T-helper 1 cell (primary cell): ENCODE measurements at places on chromosomes 12 and 14.
A peak's percentile ranks its signal among the peaks of the same experiment; 100 is the strongest.

DNA sequence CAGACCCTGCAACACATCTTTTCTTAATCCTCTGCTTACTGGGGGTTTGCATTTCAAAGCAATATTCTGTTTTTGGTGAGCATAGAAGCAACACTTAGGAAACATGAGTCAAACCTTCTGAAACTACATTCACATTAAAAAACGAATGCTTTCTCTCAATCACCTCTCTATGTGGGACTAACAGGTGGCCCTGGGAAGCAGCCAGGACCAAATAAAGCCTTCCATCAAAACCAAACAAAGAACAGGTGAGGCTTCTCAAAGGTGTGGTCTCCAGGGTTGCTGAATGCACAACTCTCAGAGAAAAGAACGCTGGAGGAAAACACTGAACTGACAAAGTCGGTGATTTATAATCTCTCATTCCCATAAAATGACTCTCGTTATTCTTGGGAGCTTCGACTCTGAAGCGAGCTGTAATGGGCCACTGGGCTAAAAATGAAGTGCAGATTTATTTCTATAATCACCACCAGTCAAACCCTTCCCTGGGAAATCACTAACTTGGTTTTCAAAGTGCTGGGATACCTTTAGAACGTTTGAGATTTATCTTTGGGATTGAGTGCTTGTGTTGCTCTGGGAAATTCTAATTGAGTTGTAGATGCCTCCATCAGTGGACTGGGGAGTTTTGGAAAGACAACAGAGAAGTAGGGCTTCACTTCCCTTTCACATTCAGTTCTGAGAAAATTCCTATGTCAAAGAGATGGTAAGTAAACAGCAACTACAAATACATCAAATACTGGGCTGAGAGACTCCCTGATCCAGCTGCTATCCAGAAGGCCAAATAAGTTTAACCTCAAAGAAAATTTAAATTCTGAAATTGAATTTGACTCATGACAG is 262.0 kb upstream of the TMPO start:
- no peak for DNase-seq

GRCh38 chr12:334125-334524 is 55.0 kb downstream of the KDM5A start:
- DNase-seq, result no peak

DNA sequence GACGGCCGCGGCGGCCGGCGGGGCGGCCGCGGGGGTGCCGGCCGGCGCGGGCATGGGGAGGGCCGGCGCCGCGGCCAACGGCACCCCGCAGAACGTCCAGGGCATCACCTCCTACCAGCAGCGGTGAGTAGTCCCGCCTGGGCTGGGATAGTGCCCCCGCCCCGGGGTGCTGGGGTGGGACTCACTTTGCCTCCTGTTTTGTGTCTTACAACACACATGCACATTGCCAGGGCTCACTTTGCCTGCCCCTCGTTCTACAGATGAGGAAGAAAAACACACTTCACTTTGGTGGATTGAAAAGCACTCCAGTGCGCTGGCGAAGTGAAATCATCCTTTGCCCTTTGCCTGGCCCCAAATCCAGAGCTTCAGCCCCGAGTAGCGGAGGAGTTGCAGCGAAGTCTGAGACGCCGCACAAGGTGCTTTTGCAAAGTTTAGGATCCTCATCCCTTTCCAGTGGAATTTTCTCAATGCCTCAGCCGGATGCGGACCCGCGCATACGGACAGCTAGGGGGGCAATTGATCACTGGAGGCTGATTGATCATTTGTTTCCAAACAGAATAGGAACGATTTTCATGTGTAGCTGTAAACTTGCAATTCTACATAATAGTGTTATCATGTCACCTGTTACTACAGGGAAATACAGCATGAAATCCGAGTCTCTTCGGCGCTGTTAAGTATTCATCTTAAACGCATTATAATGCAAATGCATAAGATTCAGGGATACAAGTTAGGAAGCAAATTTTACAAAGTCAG is 3.6 kb upstream of the NPAS3 start:
- no peak for DNase-seq

- DNase-seq, result no peak
Measured at GRCh38 chr12:131067981-131068851, 114.5 kb downstream of the ADGRD1 start.

GRCh38 chr14:64755781-64756221 is 51.6 kb downstream of the PLEKHG3 start:
- DNase-seq, result peak; percentile 62

DNA sequence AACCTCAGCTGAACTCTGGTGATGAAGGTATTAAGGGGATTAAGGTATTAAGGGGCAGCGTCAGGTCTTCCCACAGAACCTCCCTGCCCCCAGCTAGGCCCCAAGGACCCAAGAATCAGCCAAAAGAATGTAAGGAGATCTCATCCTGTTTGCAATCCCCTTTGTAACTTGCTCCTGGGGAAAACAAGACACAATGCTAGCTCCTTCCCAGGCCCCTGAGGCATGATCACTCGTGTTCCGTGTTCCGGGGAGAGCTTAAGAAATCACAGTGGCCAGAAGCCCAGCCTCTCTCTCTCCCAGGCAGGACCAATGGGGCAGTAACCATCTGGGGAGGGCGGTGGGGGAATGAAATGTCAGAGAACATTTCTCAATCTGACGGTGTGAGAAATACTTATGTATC is 33.2 kb downstream of the PIGH start:
- DNase-seq, result no peak

DNA sequence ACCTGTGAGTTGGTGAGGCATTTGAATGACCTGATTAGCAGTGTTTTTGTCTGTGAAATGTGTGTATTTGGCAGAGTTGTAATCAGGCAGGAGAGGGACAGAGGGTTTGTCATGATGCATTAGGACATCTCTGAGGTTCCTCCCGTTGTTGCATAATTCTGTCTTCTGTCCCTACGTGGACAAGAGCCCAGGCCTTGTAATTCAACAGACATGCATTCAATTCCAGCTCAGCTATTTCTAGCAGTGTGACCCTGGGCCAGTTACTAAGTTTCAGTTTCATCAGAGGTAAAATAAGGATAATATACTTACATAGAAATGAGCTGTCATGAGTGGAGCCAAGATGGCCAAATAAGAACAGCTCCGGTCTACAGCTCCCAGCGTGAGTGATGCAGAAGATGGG is 208.6 kb downstream of the SLC38A4 start:
- no peak for DNase-seq

DNA sequence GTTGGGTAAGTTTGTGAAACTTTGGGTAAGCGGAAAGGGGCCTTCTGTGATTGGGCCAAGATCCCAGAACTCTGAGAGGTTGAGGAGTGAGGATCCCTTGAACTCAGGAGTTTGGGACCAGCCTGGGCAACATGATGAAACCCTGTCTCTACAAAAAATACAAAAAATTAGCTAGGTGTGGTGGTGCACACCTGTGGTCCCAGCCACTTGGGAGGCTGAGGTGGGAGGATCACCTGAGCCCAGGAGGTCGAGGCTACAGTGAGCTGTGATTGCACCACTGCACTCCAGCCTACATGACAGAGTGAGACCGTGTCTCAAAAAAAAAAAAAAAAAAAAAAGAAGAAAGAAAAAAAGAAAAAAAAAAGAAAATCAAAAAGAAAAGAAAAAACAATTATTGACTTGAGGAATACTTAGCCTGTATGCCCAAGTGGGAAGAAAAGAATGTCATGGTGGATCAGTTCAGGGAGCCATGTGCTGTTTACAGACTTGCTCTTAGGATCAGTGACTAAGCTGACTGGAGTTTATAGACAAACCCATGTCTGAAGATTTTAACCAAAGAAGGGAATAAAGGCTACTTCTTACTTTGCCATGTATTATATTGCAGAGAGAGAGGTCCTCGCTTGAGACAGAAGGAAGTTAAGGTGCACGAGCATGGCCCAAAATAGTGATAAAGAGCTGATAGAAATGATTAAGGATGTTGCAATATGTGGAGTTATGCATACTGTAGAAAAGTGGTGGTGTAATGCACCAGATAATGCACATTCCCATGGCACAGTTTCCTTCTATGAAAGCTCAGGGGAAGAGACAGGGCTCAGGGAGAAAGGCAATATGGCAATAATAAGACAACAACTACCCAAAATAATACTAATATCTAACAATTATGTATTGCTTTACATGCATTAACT is 881 bp downstream of the HSD17B6 start:
- no peak for DNase-seq

DNA sequence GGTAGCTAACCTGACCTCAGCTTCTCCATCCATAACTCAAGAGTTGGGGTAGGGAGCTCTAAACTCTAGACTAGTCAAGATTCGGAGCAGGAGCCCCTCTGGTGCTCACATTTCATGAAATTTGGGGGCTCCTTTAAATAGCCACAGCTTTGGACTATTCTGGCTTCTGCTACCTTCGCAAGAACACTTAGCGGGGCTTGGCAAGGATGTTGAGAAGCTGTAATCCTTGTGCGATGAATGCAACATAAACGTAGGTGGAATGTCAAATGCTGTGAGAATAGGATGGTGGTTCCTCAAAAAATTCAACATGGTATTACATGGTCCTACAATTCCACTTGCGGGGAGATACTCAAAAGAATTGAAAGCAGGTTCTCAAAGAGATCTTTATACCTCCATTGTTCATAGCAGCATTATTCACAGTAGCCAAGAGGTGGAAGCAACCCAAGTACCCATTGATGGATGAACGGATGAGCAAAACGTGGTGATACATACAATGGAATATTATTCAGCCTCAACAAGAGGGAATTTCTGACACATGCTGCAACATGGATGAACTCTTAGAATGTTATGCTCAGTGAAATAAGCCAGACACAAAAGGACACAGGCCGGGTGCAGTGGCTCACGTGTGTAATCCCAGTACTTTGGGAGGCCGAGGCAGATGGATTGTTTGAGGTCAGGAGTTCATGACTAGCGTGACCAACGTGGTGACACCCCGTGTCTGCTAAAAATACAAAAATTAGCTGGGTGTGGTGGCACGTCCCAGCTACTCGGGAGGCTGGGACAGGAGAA is 73.8 kb downstream of the ACTN1 start:
- no peak for DNase-seq

GRCh38 chr12:28568704-28569103 is 378.4 kb downstream of the CCDC91 start:
- DNase-seq, result no peak

DNA sequence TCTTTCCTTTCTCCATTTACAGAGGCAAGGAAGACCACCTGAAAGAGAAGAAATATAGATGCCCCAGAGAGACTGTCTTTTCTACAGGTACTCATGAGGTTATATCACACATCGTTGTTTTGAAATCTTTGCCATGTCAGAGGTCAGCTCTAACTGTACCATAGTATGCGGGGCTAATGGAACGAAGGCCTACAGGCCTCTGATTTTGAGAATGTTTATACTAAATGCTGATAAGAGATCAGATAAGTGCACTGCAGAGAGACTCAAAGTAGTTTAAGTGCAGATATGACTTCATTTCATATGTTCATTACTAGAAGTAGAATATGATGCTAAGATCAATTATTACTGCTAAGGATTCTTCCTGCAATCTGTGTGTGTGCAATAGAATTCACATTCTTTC is 1005.0 kb downstream of the GALC start:
- DNase-seq, result no peak

- DNase-seq, result no peak
Measured at GRCh38 chr12:5071496-5071895, 27.8 kb downstream of the KCNA5 start.

- no peak for DNase-seq
Measured at GRCh38 chr14:36690311-36691040, 28.8 kb downstream of the PAX9 start.

DNA sequence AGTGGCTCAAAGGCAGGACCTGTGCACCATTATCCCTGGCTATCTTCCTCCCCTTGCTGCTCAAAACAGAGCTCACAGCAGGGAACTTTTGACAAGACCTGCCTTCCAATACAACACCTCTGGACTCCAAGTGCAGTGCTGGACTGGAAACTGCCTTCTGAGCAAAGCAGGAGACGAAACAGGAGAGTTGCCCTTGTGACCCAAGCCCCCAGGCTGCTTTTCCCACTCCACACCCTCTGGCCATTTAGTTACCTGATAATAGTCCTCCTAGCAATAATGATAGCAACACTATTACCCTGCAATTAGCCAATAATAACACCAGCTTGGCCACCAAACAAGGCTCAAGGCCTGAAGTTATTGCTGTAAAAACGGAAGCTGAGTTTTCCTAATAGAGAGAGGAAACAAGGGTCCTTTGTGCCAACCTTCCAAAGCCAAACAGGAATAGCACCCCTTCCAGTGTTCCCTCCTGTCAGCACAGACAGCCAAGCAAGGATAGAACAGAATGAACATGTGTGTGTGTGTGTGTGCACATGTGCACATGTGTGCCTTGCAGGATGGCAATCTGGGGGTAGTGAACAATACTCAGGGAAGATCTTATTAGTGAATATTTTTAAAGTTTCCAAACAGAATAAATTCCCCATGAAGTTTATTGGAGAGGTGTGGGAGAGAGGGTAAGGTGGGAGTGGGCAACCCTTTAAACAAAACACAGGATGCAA is 9.2 kb upstream of the KRT73 start:
- no peak for DNase-seq

DNA sequence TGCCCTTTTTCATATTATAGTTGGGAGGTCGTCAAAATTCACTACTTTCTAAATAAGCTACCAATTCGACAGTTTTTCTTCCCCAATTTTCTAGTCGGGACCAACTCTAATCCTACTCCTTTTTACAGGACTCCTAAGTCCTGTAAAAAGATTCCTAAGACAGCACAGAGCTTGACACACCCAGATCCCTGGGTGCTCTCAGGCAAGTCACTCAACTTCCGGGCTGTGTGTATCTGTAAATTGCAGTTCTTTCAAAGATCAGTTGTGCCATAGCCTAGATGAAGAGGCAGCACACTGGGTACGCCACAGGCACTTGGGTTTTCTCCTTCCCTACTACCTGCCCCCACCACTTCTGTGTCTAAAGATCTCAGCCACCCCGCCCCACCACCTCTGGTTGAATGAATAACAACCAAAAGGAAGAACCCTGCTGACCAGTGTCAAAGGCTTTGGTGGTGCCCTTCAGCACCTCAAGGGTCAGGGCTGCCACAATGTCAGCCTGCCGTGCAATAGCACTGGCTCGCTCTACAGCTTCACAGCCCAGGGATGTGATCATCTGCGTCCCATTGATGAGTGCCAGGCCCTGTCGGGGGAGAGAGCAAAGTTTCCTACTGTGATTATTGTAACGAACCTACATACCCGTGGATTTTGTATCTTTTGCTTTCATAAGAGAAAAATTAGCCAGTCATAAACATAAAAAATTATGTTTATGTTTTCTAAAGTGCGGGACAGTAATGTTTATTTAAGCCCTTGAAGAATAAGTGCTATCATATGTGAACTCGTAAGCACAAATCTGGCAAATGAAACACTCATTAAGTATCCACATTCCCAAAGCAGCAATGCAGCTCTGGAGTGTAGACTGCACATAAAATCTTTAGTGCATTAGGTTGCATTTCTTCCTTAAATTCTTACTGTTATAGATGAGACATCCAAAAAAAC is 9.2 kb downstream of the HAL start:
- DNase-seq, result no peak

GRCh38 chr12:42097971-42098370 is 46.7 kb downstream of the GXYLT1 start:
- DNase-seq, result no peak

- no peak for DNase-seq
Measured at GRCh38 chr12:133010657-133011297, 24.6 kb downstream of the ZNF26 start.
